ENCODE measurements at places on chromosomes 5 and 9. TPM values are rescaled to one million over a fixed set of nuclear protein-coding genes. Genes with fewer than 3 reads are reported as not detected.

C9orf50 gene
- not detected for total RNA-seq

CSF2 gene
- total RNA-seq: not detected

IL9 gene
- not detected for total RNA-seq

PIP5K1B gene
- total RNA-seq: 0.13 TPM

ARL14EPL gene
- 0.39 TPM for total RNA-seq

OR1J2 gene
- total RNA-seq: not detected

SLC1A1 gene
- total RNA-seq: 17.4 TPM

- DNase-seq: no peak
Observed at GRCh38 chr9:123865226-123866000, 64.5 kb downstream of the DENND1A start.

- no peak for DNase-seq
Observed at GRCh38 chr5:141969783-141970771, 1.2 kb downstream of the RNF14 start.

- no peak for DNase-seq
Observed at GRCh38 chr5:151107738-151108520, 27.1 kb upstream of the TNIP1 start.

DNA sequence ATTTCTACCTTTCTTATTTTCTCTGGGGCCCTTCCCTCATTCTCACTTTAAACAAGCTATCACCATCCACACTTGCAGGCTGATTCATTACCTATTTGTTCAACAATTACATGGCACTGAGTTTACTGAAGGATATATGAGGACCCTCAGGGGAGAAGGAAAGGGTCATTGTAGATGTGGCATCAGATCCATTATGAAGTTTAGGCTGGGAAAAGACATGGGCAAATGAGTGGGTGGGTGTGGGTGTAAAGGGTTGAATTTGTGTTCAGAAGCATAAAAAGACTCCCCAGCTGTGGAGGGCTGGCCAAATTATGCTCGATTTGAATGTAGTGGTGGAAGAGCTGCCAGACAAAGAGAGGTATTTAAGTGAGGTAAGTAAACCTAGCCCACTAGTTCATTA, 55.9 kb upstream of the MTAP start:
- no peak for DNase-seq

DNA sequence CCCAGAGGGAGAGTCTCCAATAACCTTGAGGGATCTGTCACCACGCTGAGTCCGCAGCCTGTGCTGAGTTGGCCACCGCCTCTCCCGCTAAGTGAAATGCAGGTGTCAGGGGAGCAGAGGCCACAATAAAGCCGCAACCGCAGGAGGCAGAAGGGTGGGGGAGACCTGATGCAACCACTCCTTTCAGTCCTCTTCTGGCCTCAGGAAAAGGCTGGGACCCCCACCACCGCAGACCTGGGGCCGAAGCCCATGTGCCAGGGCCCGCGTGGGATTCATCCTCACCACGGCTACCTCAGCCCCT, 576 bp downstream of the MAP1B start:
- DNase-seq: no peak

DNA sequence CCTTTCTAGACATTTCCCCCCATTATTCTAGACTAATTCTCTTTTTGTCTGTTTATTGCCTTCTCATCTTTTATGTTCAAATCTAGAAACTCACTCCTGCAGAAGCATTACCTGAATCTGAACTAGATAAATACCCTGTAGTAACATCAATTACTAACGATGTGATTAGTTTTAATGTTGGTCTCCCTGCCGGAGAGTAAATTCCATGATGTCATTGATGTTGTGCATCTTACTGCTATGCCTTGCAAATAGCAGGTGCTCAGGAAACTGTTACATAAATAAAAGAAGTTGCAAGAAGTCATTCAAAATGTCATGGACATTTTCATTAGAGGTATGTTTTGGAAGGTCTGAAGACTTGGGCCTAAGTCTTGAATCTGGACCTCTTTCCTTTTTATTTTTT, 23.0 kb upstream of the C9 start:
- no peak for DNase-seq

DNA sequence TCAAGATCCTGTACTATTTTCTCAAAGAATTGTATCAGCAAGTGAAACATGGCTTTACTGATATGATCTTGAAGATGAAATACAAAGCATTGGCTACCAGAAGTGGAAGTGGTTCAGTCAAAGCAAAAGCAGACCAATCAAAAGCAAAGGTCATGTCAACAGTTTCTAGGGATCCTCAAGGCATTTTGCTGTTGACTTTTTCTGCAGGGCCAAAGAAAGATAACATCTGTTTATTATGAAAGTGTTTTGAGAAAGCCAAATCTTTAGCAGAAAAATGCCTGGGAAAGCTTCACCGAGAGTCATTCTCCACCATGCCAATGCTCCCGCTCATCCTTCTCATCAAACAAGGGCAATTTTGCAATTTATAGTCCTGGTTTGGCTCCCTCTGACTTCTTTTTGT, 90.3 kb upstream of the ACO1 start:
- no peak for DNase-seq
